ENCODE measurements at places on chromosomes 3 and 15.

DNA sequence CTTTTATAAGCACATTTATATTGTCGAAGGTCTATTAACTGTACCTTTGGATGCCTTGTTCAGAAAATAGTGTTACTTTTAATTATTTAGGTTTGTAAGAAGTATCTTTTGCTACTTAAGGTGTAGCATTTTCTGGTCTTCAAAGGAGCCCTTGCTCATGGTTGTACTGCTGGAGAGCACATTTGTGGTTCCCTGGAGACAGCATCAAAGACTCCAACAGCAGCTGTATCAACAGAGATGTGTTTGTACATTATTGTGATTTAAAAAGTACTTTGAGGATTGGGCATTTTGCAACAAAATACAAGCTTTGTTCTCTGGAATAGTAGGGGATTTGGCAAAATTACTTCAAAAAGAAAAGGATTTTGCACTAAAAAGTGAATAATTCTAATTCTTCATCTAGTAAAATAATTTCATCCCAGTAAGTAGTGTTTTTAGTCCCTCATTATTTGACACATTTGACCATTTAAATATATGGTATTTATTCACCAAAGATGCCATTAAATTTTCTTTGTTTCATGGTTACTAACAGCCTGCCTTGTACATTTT, 16.5 kb downstream of the TBC1D23 start:
- DNase-seq = no peak

DNA sequence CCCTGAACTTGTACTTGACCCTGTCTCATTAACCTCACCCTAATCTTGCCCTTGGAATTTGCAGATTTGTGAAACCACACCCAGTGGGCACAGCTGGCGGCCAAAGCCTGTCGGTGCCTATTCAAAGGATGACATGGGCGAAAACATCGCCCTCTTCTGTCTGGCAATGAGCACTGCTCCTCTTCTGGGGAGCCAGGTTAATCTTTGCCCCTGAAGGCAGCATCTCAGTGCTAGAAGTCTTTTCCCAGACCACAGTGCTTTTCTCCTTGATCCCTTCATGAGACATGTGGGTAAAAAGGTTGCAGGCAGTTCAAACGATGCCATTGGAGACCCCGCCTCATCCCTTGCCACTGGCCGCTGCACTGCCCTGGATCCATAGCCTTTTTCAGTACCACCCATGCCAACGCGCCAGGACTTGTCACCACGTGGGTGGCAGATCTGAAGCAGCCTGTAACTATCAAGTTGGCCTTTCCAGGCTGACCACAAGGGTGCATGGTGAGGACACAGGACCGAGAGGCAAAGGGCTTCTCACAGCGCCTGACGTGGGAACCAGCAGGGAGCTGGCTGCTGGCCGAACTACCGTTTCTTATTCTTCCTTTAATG, 6.5 kb upstream of the DNASE1L3 start:
- peak; percentile 82 for DNase-seq

GRCh38 chr3:68953816-68954444, 21.6 kb upstream of the TAFA4 start:
- DNase-seq = no peak

DNA sequence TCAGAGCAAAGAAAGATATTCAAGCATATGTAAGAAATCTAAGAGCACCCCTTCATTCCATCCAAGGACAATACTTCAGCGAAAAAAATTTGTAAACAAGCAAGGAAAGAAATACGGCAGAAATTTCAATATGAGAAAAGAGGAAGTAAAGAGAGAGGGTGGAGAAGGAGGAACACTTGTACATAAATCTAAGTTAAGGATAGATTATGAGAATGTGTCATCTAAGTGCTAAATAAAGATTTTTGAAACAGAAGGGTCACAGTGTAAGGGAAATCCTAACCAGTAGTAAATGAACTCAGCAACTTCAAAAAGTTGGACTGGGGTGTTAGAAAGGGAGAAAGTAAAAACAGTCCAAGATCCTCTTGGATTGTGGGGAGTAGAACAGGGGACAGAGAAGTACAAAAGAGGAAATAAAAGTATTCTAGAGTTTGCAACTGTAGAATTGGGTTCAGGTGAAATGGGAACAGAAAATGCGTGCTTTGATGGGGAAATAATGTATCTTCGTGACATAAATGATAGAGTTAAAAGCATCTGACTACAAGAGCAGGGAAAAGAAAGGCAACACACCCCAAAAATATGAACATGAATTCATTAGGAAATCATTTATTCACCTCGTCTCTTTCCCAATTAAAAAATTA, 68.5 kb upstream of the ATP13A5 start:
- no peak for DNase-seq

DNA sequence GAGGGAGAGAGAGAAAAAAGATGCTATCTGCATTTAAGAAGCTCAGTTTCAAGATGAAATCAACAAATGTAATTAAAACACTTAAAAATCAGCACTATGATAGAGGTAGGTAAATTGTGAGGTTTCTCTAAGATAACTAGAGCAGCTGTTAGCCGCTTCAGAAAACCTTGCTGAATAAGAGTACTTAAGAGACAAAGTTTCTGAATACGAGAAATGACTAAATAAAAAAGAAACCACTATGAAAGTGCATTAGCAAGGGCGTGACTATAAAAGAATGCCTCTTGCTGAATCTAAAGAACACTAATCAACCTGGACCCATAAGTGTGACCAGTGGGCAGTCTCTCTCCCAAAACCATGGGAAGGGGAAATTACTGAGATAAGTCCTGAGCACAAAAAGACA, 41.8 kb downstream of the IQCB1 start:
- no peak for DNase-seq

DNA sequence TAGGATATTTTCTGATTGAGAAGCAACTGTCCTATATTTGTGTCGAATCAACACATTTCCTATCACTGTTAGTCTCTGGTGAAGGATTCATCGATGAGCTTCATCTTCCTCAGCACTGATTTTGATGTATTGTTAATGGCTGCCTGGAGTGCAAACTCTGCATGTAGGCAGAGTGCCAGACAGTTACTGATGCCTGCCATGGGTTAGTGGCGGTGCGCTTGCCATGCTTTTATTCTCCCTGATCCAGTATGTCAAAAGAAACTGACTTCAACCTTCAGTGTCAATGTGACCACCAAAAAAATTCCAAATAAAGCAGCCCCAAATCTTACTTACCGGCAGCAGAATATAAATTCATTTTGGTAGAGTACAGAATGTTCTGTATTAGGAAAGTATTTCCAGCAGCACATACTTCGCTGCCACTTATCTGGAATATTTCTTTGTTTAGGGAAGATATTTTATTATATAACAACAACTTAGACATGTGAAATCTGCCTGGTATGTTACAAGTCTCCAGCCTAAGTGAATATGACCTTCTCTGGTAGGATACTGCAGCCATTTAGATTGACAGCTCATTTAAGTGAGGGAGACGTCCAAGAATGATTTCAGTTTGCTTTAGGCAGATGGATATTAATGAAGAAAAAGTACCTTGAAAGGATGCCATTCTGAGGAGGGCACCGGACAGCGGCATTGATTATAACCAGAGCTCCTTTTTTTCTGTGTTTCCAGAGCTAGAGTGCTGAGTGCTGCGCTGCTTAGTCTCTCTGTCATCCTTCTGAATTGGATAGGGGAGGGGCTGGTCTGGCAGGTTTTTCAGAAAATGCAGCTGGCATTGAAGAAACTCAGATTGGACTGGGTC, 59.9 kb downstream of the ARHGEF26 start:
- no peak for DNase-seq

DNA sequence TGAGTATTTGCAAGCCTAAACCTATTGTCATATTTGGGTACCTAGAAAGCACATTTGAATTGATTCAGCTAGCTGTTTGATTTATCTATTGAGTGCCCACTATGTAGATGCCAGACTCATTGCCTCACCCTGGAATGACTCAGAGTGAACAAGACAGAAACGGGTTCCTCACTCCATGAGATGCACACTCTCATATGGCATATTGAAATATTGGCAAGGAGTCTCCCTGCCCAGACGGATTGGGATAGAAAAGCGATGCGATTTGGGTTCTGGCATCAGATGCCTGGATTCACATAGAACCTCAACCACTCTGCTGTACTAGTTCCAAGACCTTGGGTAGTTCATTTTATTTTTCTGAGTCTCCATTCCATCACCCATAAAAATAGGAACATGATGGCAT, 22.5 kb downstream of the LRRN1 start:
- DNase-seq = no peak

- no peak for DNase-seq
Measured at GRCh38 chr3:177358977-177359592, 161.8 kb upstream of the TBL1XR1 start.

- no peak for DNase-seq
Measured at GRCh38 chr3:43126536-43126935, 20.7 kb upstream of the POMGNT2 start.

DNA sequence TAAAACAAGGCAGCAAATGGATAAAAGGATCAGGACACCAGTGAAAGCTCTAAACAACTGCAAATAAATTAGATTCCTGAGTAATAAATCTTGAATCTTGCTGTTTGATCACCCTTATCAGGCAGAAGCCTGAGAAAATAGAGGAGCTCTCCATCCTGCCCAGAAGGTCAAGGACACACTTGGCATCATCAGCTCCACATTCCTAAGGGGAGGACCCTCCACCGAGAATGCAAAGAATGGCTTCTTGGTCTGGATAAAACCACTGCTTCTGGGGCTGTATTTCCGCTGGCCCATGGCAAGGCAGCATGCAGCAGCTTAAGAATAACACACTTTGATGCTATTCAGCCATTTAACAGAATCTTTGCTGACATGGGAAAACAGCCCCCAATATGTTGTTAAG, 108.9 kb upstream of the TSC22D2 start:
- no peak for DNase-seq

- DNase-seq = no peak
Measured at GRCh38 chr15:31852933-31853799, 177.1 kb upstream of the CHRNA7 start.

GRCh38 chr15:41606997-41607396, 48.0 kb downstream of the TYRO3 start:
- DNase-seq = no peak

DNA sequence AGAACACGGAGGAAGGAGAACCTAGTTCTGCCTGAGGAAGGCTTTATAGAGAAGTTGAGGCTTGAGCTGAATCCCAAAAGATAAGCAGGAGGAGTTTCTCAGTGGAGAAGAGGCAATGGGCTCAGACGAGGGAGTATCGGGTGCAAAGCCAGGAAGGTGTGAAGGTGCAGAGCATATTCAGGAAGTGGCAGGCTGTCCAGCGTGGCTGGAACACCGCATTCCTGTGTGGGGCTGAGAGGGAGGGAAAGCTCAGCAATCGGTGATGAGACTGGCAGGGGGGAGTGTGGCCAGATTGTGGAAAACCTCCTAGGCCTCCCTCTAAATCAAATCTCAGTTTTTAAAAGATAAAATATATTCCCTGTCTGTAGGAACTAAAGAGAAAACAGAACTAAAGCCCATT, 63.0 kb downstream of the ARHGAP31 start:
- no peak for DNase-seq

DNA sequence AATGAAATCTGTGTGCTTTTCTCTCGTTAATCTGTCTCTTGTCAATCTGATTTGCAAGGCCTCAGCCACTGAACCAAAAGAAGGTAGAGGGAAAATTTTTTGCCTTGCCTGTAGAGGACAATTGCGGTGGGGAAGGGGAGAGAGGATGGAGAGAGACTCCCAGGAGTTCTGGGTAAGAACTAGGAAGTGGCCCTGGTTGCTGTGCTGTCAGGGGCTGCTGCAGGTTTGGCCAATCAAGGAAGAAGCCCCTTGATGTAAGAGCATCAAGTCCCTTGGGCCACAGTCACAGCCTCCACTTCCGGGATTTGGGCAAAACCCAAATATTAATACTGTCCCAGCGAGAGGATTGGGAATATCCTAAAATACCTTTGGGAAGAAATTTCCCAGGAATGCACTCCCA, 43.3 kb downstream of the TRANK1 start:
- DNase-seq = no peak

GRCh38 chr15:72614810-72615532, 39.5 kb upstream of the GOLGA6B start:
- DNase-seq = no peak

- no peak for DNase-seq
Measured at GRCh38 chr15:33425142-33425541, 114.4 kb downstream of the RYR3 start.

DNA sequence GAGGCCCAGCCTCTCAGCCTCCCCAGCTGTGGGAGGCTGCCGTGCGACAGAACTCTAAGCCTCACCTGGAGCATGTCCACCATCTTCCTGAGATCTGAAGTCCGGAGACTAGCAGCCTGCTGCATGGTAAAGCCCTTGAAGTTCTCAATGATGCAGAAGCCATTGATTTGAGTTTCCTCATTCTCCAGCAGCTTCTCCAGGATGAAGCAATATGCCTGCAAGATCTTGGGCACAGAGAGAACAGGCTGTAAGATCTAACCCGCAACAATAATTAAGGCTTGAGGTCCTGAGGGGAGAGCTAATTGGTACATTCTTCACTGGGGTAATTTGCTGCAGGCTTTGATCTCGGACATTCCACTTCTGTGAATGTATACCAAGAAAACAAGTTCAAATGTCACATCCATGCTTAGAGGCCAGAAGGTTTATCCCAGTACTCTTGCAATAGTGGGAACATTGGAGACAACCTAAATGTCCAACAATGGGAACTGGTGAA, 9.7 kb downstream of the RLBP1 start:
- DNase-seq = no peak
